Sciatic nerve (tissue), 2 donors: ENCODE measurements at places on chromosomes 4 and X.

- DNase-seq = peak; percentile 73
Measured at GRCh38 chr4:80097400-80098177, 24.6 kb upstream of the ANTXR2 start.

GRCh38 chr4:60800701-60801100 is 399.4 kb upstream of the ADGRL3 start:
- no peak for DNase-seq

GRCh38 chr4:67055319-67055718 is 490.0 kb downstream of the CENPC start:
- DNase-seq = no peak

GRCh38 chr4:139808381-139808807 is 142.8 kb downstream of the MGST2 start:
- no peak for DNase-seq

- DNase-seq = no peak
Measured at GRCh38 chr4:127545271-127545670, 87.5 kb upstream of the INTU start.

GRCh38 chr4:75344915-75345314 is 169.3 kb downstream of the RCHY1 start:
- DNase-seq = no peak

GRCh38 chr4:183430317-183430993 is 14.0 kb upstream of the CDKN2AIP start:
- DNase-seq = no peak

- DNase-seq = no peak
Measured at GRCh38 chrX:107748506-107748905, 27.1 kb downstream of the TSC22D3 start.

- no peak for DNase-seq
Measured at GRCh38 chr4:135192751-135193535, 991.4 kb upstream of the PABPC4L start.

DNA sequence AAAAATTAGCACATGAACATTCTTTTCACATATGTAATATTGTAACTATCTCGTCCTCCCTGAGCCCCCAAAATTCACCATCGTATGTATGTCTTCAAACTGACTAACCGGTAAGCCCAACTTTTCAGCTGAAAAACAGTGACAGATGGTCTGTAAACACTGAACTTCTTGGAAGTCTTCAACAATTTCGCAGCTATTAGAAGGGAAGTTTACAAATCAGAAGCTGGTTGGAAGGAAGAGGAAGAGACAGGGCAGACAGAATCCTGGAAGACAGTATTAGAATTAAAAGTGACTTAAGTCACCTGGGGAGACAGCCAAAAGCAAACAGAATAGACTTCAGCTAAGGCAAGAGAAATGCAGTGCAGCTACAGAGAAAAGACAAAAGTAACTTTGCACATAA is 858.4 kb downstream of the ADGRL3 start:
- no peak for DNase-seq

- DNase-seq = peak; percentile 60
Measured at GRCh38 chrX:130575831-130576389, 174.1 kb downstream of the RBMX2 start.

DNA sequence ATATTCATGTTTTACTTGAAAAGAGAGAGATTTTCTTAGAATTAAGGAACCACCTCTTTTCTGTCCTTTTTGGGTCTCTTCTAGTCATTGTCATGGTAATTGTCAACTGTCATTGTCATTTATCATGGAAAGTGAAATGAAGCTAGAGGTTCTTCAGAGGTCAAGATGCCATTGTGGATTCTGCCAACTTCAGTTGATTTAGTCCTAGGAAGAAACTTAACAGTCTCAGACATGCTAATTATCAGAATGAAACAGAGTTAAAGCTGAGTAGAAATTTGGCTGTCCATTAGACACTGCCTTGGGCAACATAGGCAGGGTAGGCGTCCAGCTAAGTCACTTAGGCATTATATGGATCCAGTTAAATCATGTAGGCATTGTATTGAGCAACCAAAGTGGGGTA is 796.1 kb upstream of the ADGRL3 start:
- DNase-seq = no peak

DNA sequence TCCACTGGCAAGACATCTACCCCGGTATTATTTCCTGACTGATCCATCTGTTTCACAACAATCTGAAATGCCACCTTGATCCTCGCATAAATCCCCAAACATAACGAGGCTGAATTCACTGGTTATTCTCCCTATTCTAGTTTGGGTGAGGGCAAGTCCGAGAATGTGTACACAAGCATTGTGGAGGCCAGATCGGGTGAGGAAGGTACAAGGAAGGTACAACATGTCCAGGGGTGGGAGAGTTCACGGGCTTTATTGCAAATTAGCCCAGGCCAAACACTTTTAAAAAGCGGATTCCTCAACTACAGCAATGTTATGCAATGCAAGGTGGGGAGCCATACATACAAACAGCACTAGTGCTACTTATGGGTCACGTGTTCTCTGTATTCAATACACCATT is 82.0 kb upstream of the STS start:
- no peak for DNase-seq

DNA sequence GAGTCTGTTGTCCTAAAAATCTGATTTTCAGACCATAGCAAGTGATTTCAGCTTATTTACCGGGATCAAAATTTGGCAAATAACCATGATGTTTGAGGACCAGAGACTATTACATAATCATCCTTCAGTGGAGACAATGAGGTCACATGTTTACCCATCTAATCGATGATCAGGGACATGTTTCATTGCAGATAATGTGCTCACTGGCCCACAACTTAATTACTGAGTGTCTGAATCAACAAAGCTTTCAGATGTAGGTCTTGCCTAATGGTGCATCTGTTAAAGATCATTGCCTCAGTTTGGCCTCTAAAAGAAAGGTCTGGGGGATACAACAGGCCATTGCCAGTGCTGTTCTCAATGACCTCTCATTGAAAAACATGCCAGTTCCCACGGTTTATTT is 42.8 kb upstream of the KLHL34 start:
- no peak for DNase-seq

DNA sequence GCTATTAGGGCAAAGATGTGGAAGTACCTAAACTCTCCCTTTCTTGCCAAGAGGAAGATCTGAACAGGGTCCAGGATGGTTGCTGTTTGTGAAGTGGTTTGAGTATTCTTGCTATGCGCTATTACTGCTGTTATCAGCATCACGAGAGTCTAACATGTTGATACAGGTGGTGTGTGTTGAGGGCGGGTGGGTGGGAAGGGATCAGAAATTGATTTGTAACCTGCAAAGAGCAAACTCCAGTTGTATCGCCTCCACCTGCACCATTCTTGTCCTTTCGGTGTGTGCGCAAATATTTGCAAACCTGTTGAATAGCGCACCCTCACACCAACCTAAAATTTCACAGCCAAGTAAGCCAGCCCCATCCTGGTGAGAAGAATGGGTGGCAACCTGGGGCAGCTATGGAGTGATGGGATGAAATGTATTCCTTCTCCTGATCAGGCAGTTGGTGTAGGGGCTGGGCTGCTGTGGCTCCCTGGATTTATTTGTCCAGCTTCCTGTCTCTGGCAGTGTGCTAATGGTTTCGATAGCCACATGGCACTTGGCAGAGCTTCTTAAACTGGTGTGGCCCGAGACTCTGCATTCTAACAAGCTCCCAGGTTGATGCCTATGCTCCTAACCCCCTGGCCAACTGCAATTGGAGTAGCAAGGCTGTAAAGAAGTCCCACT is 102.6 kb upstream of the SCML1 start:
- DNase-seq = no peak

- peak; percentile 63 for DNase-seq
Measured at GRCh38 chrX:102745857-102746584, 25.5 kb downstream of the GPRASP3 start.

DNA sequence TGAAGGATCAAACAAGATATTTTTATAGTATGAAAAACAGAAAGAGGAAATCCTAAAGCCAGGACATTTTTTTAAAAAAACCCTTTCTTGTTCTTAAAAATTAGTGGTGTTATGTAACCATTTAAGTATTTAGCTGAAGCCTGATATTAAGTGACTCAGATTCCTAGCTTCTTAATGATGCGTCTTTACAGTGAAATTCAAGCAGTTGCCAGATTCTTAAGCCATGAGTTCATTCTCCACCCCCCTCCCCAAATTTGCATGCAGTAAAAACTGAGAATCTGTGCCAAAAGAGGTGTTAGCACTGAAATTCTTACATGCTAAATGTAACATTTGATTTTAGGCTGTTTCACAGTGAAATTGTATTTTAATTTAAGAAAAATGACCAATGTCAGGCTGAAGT is 180.8 kb downstream of the RAPGEF2 start:
- no peak for DNase-seq
